ENCODE measurements at places on chromosomes 16 and 17.

GRCh38 chr16:22413819-22414218 lies 39.4 kb upstream of the CDR2 start:
- no peak for DNase-seq

- DNase-seq: no peak
Measured at GRCh38 chr17:19771971-19772630, 24.0 kb upstream of the ALDH3A1 start.

GRCh38 chr17:62735044-62735651 lies 73.0 kb downstream of the MARCHF10 start:
- DNase-seq: no peak

GRCh38 chr17:57559226-57559625 lies 185.9 kb downstream of the CCDC182 start:
- DNase-seq: no peak

- DNase-seq: no peak
Measured at GRCh38 chr17:28612936-28613872, 781 bp downstream of the RSKR start.

DNA sequence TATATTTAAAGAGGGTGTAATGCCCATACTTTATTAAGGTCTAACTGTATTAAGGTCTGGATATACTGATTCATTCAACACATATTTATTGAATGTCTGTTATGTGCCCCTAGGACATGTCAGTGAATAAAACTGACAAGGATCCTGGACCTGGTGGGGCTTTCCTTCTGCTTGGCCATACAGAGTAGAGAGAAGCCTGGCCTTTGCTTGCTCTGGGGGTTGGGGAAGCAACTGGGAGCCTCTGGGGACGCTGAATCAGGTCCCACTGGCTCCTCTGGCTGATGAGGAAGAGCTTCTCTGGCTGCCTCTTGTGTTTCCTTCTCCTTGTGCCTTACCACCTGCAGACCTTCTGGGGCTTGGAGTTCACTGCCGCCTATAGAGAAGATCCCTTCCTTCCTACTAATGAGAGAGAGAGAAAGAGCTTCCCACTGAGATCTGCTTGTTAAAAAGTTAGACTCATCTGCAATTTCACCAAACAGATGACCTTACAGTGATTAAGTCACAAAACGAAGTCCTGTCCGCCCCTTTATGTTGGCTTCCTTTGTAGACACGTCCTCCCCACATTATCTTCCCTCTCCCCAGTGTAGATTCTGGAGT lies 49.7 kb downstream of the MSI2 start:
- no peak for DNase-seq

DNA sequence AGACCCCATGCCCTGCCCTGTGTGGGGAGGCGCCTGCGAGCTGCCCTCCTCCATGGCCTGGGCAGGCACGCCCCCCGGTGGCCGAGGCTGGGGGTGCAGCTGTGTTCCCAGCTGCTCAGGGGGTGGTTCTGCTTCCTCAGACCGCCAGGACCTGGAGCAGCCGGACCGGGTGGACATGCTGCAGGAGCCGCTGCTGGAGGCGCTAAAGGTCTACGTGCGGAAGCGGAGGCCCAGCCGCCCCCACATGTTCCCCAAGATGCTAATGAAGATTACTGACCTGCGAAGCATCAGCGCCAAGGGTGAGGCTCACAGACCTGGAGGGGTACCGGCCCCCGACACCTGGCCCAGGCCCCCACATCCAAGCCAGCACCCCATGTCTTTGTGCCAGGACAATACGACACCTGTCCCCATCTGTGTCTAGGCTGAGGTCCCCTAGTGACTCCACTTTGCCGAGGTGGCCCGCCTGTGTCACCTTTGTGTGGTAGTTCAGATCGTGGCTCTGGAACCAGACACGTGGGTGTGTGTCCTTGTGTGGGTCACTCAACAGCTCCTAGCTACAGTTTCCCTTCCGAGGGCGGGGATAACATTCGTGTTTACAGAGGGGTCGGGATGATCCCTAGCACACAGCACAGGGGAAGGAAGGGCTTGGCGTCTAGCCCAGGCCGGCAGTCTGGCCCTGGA lies 9.3 kb downstream of the GJD3 start:
- peak; percentile 50 for DNase-seq

DNA sequence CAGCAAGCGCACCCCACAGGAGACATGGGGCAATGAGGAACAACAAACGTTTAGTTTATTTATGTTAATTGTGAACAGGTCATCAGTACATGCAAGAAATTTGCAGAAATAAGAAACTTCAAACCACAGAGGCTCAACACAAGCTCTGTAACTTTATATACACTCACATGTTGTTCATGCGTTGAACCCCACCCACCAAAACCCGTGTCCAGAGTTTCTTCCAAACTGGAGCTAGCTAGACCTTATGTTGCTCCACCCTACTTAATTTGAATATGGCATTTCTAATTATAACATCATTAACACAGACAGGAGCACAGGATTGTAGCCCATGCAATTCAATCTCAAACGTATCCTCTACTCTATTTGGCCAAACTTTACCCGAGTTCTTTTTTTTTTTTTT lies 192.1 kb downstream of the ZNF18 start:
- no peak for DNase-seq

DNA sequence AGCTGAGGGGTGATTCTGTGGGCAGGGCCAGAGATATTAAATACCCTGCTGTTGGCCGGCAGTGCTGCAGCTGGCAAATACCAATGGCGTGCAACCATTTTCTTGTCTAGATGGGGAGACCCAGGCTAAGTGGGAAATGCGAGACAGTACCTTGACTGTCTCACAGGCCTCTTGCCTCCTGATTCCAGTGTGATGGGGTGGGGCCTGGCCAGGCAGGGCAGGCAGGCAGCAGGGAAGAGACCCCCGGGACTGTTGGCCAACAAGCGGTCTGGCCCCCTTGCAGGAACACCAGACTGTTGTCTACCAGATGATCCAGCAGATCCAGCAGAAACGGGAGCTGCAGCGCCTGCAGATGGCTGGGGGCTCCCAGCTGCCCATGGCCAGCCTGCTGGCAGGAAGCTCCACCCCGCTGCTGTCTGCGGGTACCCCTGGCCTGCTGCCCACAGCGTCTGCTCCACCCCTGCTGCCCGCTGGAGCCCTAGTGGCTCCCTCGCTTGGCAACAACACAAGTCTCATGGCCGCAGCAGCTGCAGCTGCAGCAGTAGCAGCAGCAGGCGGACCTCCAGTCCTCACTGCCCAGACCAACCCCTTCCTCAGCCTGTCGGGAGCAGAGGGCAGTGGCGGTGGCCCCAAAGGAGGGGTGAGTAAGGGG lies 5.7 kb upstream of the CISD3 start:
- no peak for DNase-seq

DNA sequence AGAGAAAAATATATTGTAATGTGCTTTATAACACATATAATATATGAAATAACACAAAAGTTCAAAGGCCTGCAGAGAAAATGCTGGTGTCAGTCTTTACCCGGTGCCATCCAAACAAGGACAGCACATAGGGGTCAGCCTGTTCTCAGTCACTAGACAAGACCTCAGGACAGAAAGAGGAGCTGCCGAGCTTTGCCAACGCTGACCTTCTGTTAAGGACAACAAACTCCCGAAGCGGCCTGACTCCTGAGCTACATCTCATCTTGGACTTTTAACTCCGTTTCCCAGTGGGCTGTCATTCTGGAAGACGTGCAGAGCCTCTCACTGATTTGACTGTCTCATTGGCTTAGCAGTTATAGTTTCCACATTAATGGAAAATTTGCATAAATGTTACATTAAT lies 6.9 kb downstream of the ELAC2 start:
- DNase-seq: no peak

- no peak for DNase-seq
Measured at GRCh38 chr16:3596101-3596861, 15.1 kb downstream of the SLX4 start.

DNA sequence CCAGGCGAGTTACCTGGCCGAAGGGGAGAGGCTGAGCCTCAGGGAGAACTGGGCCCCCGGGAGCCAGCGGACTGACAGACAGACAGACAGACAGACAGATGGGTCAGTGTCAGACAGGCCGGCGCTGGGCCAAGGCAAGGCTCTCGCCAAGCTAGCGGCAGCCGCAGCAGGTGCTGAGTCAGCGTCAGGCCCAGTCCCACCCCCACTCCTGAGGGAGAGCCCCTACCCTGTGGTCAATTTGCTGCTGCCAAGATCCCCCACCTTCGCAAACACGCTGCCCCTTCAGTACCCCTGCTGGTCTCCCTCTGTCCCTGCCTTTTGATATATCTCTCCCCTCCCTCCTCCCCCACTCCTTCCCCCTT lies 1.5 kb downstream of the FGF11 start:
- DNase-seq: no peak

DNA sequence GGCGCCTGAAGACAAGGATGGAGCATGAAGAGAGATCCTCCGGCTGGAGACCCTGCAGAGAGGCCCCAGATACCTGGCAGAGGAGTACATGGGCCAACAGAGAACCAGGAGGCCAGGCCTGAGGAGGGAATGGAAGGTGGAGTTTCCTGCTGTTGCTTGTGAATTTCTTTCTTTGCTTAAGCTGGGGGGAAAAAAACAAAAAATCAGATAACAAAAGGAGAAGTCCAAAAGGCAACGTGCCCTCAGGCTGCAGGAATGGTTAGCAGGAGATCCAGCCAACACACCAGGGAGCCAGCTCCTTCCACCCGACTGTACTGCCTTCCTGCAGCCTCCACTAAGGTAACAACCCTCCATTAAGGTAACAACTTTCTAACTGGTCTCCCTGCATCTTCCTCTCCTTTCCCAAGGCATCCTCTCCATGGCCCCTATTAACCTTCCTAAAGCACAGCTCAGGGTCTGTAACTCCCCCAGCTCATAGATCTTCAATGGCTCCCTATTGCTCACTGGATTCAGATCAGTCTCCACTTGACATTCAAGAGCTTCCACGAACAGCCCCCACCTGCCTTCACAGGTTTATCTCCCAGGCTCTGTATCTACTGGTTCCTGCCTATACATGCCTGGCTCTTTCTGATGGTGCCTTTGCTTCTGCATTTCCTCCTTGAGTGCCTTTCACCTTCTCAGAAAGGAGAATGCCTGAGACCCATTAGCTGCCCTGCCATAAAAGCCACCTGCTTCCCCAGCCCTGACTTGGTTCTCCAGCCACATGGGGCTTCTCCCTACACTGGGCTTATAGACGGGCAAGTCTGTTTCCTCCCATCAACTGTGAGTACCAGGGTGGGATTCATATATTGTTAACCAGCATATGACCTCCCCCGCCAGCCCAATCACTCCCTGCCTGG lies 725 bp upstream of the ARL5C start:
- DNase-seq: no peak

DNA sequence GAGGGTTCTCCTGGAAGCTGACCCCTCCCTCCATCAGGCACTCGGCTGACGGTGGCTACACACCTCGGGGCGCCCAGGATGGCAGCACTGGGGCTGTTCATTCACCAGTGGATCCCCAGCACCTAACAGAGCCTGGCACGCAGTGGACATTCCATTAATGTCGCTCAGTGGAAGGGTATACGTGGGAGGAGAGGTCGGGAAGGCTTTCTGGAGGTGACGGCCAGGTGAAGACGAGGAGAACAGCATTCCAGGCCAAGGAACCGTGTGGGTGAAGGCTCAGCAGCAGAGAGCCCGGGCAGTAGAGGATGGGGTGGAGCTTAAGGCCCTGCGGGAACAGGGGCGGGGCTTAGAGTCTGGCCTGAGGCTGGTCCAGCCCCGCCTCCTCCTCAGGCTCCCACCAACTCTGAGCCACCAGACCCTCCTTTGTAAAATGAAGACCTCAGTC lies 2.5 kb upstream of the HS3ST6 start:
- DNase-seq: no peak

GRCh38 chr17:39626171-39627046 lies at the start of gene PPP1R1B:
PPP1R1B (plus strand) TSS chr17:39626952; CDS start chr17:39627393, 441 bp downstream.
- no peak for DNase-seq

DNA sequence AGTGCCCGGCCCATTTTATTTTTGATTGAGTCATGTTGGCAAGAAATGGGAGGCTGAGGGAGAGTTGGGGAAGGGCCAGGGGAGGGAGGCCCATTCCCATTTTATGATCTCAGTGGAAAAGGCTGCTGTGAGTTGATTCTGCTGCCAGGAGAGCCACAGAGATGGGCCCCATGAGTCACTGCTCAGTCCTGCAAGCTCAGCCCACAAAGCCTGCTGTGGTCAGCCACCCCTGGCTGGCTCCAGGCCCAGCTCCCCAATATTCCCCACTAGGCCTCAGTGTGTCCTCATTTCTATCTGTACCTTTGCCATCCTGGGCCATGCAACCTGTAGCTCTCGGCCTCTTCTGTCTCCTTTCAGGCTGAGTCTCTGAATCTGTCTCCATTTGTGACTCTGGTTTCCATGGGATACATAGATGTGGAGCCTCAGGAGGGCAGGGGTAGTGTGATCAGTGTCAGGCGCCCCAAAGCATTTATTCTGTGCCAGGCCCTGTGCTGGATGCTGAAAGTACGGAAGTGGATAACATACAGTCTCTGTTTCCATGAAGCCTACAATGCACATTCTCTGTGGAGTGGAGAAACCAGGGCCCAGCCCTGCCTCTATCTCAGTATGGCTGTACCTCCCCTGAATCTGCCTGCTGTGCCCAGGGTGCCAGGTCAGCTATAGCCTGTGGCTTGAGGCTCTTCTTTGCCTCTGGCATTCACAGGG lies 1.9 kb upstream of the PLEKHG4 start:
- DNase-seq: no peak

DNA sequence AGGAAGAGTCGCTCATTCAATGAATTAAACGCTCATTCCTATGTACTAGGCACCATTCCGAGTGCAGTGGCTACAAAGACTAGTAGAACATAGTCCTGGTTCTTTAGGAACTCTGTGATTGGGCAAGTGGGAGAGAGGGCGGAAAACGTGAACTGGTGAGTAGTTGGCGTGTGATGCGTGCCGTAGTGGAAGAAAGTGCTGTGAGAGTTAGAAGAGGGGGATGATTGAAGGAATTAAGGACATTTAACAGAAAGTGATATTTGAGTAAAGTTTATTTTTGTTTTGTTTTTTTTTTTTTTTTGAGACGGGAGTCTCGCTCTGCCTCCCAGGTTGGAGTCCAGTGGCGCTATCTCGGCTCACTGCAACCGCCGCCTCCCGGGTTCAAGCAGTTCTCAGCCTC lies 7.9 kb upstream of the SLFN14 start:
- DNase-seq: no peak

GRCh38 chr16:49806446-49806845 lies 49.5 kb downstream of the ZNF423 start:
- DNase-seq: no peak

GRCh38 chr16:75593825-75594820 lies 27.9 kb downstream of the GABARAPL2 start:
- DNase-seq: no peak

DNA sequence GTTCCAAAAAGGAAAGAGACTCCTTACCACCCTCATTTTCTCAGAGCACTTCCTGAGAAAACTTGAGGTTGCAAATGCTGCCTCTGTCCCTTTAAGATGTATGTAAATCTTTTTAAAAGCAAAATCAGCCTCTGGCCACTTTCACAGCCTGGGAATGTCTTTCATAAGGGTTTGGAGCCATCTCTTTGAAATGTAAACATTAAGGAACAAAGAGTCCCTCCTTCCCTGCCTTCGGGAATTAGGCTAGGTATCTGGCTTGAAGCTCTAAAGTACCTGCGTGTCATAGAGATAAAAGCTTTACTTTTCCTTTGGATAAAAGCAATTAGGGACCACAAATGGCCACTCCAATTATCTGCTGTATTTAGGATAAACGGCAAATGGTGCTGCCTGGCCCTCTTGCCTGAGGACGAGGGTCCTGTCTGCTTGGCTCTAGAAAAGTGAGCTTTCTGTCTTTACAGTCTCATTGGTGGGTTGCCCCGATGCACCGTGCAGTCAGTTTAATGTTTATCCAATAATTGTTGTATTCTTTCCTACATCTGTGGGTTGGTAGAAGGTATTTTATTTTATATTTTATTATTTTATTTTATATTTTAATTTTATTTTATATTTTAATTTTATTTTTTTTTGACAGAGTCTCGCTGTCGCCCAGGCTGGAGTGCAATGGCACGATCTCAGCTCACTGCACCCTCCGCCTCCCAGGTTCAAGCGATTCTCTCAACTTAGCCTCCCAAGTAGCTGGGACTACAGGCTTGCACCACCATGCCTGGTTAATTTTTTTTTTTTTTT lies 23.9 kb downstream of the NLRC3 start:
- DNase-seq: no peak
